ENCODE measurements at places on chromosomes 13 and 19.
A peak's percentile ranks its signal among the peaks of the same experiment; 100 is the strongest.

- DNase-seq, result no peak
Measured at GRCh38 chr19:6249296-6249695, 30.5 kb downstream of the MLLT1 start.

DNA sequence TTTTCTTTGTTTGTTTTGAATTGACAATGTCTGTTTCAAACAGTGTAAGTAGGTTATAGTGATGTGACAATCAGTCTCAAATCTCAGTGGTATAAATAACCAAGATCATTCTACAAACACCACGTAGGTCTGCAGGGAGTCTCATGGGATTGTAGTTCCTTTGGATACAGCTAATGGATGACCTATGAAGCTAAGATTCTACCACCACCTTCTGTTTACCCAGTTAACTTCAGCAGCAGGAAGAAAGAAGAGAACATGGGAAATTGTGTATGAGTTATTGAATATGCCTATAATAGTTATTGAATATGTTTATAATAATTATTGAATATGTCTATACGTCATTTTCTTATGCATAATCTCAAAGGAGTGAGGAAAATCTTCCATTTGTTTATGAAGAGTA lies 63.9 kb upstream of the SLITRK5 start:
- DNase-seq, result no peak

DNA sequence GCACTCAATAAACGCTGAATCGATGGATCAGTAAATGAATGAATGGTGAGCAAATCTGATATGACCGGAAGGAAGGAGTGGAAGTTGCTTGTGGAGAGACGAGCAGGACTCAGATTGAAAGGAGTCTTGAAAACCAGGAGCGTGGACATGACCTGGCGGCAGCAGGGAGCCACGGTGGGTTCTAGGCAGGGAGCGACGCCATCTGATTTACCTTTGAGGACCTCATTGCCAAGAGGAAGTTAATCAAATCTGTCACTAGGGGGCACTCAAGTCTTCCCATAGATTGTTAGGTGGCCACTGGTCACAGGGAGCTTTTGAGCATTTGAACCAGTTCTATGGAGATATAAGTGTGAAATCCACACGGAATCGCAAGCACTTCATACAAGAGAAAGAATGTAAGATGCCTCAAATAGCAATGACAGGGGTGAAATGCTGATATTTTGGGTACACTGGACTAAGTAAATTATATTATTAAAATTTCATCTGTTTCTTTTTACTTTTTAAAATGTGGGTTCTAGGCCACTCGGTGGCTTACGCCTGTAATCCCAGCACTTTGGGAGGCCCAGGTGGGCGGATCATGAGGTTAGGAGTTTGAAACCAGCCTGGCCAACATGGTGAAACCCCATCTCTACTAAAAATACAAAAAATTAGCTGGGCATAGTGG lies 9.2 kb upstream of the FBN3 start:
- DNase-seq, result peak; percentile 61

GRCh38 chr13:111920932-111921705 lies 145.8 kb upstream of the SOX1 start:
- no peak for DNase-seq

DNA sequence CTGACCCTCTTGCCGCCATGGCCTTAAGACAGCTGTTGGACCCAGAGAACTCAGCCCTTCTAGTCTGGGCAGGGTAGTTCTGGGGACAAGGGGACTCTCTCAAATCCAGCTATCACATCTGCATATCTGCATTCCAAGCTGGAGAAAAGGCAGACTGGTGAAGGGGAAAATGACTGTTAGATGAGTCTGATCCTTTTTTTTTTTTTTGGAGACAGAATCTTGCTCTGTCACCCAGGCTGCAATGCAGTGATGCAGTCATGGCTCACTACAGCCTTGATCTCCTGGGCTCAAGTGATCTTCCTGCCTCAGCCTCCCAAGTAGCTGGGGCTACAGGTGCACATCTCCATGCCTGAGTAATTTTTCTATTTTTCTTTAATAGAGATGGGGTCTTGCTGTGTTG lies 114.3 kb downstream of the SIPA1L3 start:
- no peak for DNase-seq

- no peak for DNase-seq
Measured at GRCh38 chr19:16893686-16893989, 4.8 kb downstream of the F2RL3 start.

DNA sequence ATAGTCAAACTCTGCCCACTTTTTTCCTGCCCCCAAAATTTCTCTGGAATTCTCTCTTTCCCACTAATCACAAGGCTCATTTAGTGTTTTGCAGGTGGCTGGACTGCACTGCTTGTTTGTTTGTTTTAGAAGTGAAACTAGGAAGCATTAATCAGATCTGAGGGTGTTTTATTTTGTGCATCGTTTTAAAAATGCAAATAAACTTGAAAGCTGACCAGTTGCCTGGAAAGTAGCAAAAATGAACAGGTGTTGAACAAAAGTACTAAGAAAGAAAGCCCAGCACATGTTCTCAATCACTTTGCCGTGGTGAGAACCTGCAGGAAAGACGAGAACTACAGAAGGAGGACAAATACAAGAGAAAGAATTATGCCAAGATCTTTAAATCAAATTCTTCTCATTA lies 365.5 kb downstream of the PCDH9 start:
- no peak for DNase-seq

DNA sequence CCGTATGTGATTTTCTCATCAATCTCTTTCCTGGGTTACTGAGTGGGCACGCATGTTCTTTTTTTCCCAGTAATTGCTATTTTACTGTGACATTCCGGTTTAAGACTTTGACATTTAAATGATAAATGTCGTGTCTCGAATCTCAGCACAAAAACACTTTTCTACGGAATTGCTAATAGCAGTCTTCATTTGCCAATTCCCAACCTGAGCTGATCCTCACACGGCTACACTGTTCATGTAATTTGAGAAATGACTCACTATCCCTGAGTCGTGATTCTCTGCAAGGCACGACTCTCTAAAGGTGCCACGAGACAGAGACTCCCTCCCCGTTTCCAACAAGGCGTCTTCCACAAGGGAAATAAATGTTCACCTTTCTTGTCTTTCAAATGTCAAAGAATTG lies 88.7 kb upstream of the USP29 start:
- DNase-seq, result no peak

- DNase-seq, result peak; percentile 87
Measured at GRCh38 chr19:15449620-15450527, at the start of gene WIZ. Gene WIZ, minus strand, starts transcription at chr19:15449956. Its CDS starts 1,649 bp downstream, at chr19:15448307.

DNA sequence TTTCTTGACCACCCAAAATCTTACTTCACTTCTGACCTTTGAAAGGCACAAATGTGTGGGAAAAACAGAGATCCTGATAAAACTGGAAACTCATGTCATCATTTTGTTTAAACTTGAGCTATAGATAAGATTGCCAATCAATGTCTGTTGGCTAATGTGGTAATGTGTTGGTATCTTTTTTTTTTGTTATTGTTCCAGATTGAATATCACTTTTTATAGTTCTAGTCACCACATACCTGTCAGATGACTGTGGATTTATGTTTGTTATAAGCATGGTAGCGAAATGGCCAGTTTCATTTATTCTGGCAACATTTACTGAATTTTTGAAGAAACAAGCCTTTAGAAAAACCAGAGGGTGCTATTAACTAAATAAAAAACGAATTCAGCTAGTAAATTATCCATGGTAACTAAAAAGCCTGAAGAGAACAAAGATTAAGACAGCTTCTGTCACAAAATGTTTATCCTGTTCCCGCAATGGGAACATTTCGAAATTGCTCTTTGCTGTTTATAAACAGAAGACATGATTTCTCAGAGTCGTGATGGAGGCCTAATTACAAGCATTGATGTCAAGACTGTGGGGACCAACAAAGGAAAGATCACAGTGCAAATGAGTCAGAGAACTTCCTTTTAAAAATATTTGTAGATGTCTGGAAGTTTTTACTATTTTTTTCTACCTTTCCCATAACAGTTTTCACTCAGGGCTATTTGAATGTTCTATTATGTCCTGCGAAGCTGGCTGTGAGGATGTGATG lies 82.9 kb upstream of the POSTN start:
- peak; percentile 48 for DNase-seq

DNA sequence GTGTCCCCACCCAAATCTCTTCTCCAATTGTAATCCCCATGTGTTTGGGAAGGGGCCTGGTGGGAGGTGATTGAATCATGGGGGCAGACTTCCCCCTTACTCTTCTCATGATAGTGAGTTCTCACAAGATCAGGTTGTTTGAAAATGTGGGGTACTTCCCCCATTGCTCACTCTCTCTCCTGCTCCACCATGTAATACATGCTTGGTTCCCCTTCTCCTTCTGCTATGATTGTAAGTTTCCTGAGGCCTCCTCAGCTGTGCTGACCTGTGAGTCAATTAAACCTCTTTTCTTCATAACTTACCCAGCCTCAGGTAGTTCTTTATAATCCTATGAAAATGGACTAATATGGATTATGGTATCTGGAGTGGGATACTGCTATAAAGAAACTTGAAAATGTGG lies 24.1 kb downstream of the ING1 start:
- DNase-seq, result no peak

DNA sequence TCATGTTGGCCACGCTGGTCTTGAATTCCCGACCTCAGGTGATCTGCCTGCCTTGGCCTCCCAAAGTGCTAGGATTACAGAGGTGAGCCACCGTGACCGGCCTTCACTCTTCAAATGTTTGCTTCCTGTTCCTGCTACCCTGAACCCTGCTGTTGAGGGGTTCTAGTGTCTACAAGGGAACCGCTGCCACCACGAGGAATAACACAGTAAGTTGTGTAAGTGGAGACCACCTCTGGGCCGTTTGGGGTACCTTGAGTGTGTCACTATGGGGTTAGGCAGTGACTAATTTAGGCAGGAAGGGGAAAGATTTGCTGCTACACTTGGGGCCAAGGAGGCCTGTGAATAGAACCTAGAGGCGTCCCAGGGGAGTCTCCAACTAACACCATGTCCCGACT lies 2.2 kb upstream of the MYADM start:
- DNase-seq, result no peak

DNA sequence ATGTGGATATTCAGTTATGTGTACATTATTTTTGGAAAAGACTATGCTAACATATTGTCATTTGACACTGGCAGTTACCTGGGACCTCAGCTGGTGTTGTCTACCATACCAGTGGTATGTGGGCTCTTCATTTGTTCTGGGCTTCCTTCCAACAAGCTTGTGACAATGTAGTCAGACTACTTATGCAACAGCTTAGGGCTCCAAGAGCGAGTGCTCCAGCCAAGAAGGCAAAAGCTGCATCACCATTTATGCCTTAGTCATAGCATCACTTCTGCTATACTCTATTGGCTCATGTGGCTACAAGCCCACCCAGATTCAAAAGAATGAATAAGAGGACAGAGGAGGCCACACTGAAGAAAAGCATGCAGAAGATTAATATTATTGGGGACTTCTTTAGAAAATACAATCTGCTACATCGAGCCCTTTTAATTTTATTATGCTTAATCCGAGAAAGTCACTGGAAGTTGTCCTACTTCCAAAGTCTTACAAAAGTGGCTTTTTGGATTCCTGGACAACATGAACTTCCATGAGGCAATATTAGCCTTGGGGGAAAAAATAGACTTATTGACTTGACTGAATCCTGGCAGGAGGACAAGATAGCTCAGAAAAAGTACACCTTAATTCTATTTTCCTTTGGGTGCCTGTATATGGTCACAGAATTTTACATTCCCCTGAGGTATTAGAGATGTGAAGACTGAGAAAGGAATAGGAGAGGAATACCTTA lies 529.4 kb upstream of the HTR2A start:
- peak; percentile 65 for DNase-seq

- DNase-seq, result no peak
Measured at GRCh38 chr13:80115616-80116015, 225.3 kb downstream of the SPRY2 start.

GRCh38 chr19:35557539-35558399 lies 5.7 kb downstream of the ATP4A start:
- DNase-seq, result peak; percentile 58

- DNase-seq, result no peak
Measured at GRCh38 chr19:19543640-19544039, 5.6 kb downstream of the CILP2 start.

DNA sequence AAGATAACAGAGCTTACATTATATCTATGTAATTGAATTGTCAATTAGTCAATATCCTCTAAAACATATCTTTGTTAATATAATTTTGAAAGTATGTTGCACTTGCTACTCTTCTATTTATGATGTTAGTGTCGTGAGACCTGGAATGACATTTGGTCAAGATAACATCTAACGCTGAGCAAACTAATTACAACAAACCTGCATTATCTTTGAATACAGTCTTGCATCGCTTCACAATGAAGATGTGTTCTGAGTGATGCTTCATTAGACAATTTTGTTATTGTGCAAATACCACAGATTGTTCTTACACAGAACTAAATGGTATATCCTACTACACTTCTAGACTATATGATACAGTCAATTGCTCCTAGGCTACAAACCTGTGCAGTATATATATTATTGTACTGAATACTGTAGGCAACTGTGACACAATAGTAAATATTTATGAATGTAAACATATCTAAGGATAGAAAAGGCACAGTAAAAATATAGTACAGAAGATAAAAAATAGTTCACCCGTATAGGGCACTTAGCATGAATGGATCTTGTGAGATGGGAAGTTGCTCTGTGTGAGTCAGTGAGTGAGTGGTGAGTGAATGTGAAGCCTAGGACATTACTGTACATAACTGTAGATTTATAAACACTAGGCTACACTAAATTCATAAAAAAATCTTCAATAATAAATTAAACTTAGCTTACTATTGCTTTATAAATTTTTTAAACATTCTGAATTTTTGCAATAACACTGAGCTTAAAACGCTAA lies 1773.8 kb downstream of the PCDH9 start:
- no peak for DNase-seq

- no peak for DNase-seq
Measured at GRCh38 chr19:54457773-54458647, 5.6 kb downstream of the LENG9 start.

- DNase-seq, result no peak
Measured at GRCh38 chr13:67318860-67319259, 88.7 kb upstream of the PCDH9 start.

All from fibroblast of skin of scalp (primary cell).